Fibroblast of mammary gland (primary cell): ENCODE measurements at places on chromosomes 12 and 14.

- no peak for DNase-seq
These were observed 78.1 kb upstream of the FRMD6 start for GRCh38 chr14:51573607-51574006.

GRCh38 chr12:97835541-97835940 is 372.9 kb downstream of the RMST start:
- no peak for DNase-seq

DNA sequence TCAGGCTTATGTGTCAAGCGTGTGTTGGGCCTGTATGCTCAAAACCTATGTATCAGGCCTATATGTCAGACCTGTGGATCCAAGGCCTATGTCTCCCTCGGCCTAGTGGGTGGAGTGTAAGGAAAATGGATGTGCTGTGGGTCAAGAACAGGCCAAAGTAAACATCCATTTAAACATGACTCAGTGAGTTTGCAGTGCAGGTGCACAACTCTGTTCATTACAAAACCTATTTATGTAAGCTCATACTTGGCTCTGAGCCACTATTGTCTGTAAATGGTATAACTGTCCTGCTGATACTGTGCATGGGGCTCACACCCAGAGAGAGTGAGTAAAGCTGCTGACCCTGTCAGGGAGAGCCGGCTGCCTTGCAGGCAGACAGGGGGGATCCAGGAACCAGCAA is 249.7 kb upstream of the AVPR1A start:
- DNase-seq: no peak

DNA sequence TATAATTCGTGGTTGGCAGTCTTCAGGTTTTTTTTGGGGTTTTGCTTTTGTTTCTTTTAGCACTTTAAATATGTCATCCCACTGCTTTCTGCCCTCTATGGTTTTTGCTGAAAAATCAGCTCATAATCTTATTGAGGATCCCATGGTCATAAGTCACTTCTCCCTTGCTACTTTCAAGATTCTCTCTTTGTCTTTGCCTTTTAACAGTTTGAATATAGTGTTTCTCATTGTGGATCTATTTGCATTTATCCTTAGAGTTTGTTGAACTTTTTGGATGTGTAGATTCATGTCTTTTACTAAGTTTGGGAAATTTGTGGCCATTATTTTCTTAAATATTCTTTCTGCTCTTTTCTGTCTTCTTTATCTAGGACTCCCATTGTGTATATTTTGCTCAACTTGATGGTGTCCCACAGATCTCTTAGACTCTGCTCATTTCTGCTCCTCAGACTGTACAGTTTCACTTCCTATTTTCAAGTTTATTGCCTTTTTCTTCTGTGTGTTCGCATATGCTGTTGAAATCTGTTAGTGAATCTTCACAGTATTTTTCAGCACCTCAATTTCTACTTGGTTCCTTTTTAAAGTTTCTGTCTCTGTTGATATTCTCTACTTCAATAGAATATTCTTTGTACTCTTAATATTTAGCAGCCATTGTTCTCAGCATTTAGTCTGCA is 70.8 kb downstream of the WNK1 start:
- DNase-seq: no peak

DNA sequence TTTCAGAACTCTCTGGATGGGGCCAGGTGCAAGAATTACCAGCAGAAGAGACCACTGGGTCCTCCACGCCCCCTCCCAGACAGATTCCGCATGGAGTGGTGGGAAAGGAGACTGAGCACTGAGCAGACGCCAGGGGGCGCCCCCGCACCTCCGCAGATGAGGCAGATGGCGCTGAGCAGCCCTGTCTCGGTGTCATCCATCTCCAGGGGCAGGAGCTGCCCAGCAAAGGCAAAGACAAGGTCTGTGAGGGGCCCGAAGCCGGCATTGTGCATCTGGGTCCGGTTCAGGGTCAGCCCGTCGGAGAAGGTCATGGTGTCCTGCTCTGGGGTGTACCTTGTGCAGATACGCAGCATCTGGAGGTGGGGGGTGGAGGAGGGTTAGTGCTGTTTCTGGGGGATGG is 6.3 kb upstream of the ITGB7 start:
- DNase-seq: peak; percentile 71

DNA sequence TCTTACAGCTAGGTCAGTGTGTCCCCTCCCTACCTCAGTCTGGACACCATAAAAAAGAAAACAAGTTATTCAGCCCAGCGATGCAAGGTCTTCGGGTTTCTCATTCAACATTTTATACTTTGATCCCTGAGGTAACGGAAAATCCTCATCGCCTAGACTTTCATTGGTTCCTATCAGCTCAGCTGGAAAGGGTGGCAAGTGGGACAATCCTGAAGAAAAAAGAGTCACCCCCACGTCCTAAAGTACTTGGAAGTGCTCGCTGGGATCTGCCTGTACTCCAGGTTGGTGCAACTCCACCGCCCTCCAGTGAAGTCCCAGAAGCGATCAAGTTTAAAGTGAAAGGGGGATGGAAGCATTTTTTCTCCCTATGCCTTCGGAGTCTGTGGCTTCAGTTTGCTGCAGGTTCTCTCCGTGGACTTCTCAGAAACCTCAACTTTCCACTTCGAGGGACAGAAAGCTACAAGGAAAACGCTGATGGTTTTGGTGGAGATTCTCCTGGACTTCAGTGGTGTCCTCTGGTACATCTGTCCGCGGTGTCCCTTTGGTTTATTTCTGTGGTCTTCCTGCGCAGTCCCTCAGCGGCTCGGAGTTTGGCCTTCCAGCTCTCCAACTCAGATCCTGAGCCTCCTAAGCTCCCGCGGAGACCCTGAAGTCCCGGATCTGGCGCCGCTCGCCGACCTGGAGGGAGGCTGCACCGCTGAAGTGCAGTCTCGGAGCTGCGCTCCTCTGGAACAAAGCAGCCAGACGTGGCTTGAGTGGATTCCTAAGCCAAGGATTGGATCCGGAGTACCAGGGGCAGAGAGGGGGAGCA is 1.8 kb upstream of the LRFN5 start:
- peak; percentile 83 for DNase-seq

DNA sequence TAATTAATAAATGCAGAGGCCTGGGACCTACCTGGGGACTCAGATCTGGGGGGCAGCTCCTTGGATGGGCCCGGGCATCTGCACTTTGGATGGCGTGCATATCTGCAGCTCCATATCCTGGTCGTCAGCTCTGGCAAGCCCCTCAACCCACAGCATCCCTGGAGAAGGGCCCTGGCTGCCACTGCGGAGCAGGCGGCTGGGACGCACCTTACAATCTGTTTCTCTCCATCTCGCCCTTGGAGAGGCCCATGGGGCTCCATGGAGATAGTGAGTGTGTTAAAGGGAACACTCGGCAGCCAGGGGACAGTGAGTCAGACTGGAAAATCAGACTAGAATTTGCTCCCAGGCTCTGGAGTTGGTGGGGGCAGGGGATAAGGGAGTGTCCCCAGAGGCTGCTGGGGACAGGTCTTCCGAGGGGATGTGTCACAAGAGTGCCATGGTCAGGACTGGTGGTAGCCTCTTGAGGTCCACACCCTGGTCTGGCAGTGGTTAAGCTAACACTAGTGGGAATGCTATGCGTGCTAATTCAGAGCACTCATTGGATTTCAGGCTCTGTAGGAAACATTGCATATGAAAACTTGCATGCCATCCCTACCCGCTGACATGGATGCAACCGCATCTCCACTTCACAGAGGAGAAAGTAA is 21.5 kb downstream of the RFLNA start:
- no peak for DNase-seq
